ENCODE measurements at places on chromosomes 5 and 9. TPM values are rescaled to one million over a fixed set of nuclear protein-coding genes. Genes with fewer than 3 reads are reported as not detected.
A peak's percentile ranks its signal among the peaks of the same experiment; 100 is the strongest.

DNA sequence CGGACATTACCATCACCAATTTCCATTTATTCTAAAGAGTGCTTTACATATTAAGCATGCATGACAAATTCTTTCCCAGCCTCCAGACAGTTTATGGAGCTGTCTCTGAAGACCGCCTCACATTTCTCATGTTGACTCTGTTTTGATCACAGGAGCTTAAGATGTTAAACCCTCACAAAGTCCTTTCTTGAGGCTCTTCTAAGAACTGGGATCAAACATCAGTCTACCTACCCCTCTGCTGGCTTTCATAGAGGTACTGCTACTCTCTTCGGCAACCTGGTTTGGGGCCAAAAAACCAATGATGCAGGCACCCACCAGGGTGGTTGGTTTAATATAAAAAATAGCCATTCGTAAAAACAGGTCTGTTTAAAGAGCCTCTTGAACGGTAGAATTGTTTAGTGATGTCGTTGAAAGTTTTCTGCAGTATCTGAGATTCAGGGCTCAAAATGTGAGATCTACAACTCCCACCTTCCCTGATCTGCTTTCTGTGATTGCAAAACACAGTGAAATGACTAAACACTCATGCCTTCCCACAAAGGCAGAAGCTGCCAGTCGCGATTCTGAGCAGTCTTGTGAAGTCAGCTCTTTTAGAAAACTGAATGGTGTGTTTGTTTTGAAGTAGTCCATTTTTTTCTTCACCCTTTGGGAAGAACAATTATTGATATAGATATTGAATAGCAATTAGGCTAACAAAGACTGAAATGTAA lies 3.5 kb downstream of the RXFP3 start:
- H3K27me3 ChIP-seq = peaks cover 27% of the 10 kb centered on the region
- H3K27ac ChIP-seq = no peak overlapping the region
- no peak overlapping the region for H3K4me3 ChIP-seq

DNA sequence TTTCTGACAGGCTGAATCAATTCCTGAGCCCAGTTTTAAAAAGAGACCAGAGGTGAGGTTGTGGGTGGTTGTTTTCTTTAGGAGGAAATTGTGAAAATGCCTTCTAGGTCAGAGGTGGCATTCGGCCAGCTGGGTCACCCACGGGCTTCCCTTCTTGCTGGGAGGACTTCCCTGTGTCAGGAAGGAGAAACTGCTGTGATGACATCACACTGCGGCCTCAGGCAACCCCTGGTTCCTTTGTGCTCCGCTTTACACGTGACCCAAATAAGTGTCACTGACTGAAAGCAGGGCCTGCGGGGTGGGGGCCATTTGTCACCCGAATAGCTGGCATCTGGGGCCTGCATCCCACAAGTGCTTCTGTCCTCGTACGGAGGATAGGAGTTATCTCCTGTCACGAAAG lies 39.7 kb downstream of the FABP6 start:
- no peaks in the 10 kb centered on the region for H3K27me3 ChIP-seq
- H3K4me1 ChIP-seq = peaks cover 39% of the 10 kb centered on the region
- H3K27ac ChIP-seq = no peak overlapping the region
- DNase-seq = peak; percentile 94
- H3K4me3 ChIP-seq = no peak overlapping the region

DNA sequence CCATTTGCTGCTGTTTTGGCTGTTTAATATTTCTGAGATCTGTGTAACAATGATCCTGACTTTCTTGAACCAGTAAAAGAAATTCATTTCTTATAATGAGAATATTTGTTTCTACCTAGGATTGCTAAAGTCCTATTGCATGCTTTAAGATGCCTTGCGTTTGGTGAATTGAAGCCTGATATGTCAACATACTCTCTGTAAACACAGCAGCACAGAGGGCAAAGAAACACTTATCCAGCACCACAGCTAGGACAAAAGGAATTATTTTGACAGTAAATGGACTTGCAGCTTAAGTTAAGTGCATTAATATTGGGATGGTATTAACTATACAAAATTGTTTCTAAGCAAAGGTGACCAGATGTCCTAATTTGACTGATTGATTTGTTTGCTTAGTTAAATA lies 2031.2 kb upstream of the CDH6 start:
- no peaks in the 10 kb centered on the region for H3K27me3 ChIP-seq
- no peaks in the 10 kb centered on the region for H3K4me1 ChIP-seq
- no peak for DNase-seq
- no peaks in the 10 kb centered on the region for H3K36me3 ChIP-seq
- H3K4me3 ChIP-seq = no peak overlapping the region
- H3K27ac ChIP-seq = no peak overlapping the region

DNA sequence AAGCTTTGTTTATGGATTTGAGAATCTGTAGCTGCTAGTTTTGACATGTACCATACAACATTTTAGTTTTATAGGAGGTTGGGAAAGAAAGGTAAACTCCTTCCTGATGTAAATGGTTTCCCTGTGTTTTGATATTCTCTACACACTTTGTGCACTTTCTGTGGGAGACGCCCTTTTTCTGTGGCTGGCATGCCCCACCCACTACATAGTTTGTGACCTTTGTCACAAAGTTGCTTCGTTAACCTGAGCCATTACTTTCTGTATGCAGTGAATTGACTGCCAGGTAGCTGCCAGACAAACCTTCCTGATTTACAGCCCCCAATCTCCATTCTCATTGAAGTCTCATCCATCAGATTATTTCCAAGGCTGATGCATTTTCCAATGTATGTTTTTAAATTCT lies 90.6 kb downstream of the NLN start:
- H3K4me3 ChIP-seq = no peak overlapping the region
- H3K27ac ChIP-seq = no peak overlapping the region

GRCh38 chr9:127991017-127991756 lies 10.4 kb upstream of the EEIG1 start:
- H3K27ac ChIP-seq = no peak overlapping the region
- H3K4me3 ChIP-seq = no peak overlapping the region
- no peaks in the 10 kb centered on the region for H3K27me3 ChIP-seq

FBXO38 gene
- total RNA-seq = 28.1 TPM

- H3K27ac ChIP-seq = no peak overlapping the region
- H3K4me1 ChIP-seq = no peaks in the 10 kb centered on the region
- no peak overlapping the region for H3K4me3 ChIP-seq
- H3K27me3 ChIP-seq = no peaks in the 10 kb centered on the region
- DNase-seq = no peak
Measured at GRCh38 chr5:73928476-73929070, 302.6 kb downstream of the ARHGEF28 start.

DNA sequence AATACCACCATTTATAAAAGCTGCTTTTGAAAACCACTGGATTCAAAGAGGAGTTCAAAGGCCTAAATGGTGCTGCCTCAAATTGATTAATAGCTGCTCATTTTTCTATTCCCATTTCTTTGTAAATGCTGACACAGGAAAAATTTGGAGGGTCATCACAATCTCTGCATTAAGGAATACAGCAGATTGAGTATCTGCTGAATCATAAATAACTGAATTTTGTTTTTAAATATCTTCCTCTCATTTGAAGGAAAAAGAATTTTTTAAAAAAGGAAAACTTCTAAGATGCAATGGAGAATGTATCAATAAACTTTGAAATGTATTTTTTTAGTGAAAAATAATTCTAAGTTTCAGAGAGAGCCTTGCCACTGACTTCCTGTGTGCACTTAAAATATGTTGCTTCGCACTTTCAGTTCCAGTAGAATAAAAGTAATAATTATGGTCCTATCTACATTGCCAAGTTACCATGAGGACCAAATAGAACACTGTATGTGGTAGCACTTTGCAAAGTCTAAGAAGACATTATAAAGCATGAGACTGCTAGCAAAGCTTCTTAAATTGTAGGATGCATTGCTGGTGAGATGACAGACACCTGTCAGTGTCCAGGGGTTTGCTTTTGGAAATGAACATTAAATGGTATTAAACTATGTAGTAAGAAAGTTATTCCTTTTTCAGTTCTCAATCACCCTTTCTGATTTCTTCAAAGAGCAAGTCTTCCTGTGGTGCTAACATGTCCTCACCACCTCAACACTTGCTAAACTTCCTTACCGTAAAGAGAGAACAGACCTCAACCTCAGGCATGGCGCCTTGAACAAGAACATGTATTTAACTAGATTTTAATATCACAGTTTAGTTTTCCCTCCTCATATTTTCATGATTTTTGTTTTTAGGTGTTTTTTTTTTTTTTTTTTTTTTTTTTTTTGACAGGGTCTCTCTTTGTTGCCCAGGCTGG lies 555.1 kb downstream of the EBF1 start:
- H3K4me3 ChIP-seq = no peak overlapping the region
- no peaks in the 10 kb centered on the region for H3K4me1 ChIP-seq
- no peak for DNase-seq
- no peaks in the 10 kb centered on the region for H3K36me3 ChIP-seq

DNA sequence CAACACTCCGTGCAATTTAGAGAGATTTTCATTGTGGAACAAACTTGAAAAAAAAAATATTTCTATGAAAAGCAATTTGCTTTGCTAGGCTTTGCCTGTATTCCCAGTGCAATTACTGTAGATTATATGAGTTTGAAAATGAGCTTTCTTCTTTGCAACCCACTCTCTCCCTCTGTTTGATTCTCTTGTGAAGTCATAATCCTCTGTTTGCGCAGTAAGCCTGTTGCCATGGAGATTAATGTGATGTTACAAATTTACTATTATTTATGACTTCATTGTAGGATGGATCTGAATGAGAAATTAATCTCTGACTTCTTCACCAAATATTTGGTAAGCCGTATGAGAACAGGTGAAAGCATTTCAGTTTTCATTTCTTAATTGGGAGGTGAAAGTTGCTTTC lies 320.3 kb downstream of the SPATA31D1 start:
- no peak overlapping the region for H3K27ac ChIP-seq
- DNase-seq = no peak
- no peak overlapping the region for H3K4me3 ChIP-seq
- no peaks in the 10 kb centered on the region for H3K4me1 ChIP-seq

DNA sequence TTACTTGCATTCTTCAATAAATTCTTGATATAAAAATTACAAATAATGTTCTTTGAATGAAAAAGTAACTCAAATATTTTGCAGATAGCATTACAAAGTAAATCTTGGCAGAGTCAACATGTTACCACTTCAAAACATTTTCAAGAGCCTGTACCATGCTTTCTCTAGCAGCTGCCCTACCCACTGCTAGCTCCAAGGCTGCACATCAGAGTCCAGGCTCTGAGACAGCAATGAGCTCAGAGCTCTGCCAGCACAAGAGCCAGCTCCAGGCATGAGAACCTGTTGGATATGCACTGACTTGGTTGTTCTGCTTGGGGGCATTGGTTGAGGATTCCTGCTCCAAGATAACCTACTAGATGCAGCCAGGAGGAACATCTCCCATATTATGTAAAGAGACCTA lies 211.3 kb upstream of the HAPLN1 start:
- DNase-seq = no peak
- no peaks in the 10 kb centered on the region for H3K27me3 ChIP-seq
- H3K4me1 ChIP-seq = peaks cover 1% of the 10 kb centered on the region
- no peak overlapping the region for H3K4me3 ChIP-seq
- no peaks in the 10 kb centered on the region for H3K36me3 ChIP-seq

GRCh38 chr5:65753189-65753588 lies 31.2 kb downstream of the NLN start:
- no peaks in the 10 kb centered on the region for H3K4me1 ChIP-seq
- no peaks in the 10 kb centered on the region for H3K36me3 ChIP-seq
- no peaks in the 10 kb centered on the region for H3K27me3 ChIP-seq

MLANA gene
- not detected for total RNA-seq

NUTM2G gene
- not detected for total RNA-seq

DNA sequence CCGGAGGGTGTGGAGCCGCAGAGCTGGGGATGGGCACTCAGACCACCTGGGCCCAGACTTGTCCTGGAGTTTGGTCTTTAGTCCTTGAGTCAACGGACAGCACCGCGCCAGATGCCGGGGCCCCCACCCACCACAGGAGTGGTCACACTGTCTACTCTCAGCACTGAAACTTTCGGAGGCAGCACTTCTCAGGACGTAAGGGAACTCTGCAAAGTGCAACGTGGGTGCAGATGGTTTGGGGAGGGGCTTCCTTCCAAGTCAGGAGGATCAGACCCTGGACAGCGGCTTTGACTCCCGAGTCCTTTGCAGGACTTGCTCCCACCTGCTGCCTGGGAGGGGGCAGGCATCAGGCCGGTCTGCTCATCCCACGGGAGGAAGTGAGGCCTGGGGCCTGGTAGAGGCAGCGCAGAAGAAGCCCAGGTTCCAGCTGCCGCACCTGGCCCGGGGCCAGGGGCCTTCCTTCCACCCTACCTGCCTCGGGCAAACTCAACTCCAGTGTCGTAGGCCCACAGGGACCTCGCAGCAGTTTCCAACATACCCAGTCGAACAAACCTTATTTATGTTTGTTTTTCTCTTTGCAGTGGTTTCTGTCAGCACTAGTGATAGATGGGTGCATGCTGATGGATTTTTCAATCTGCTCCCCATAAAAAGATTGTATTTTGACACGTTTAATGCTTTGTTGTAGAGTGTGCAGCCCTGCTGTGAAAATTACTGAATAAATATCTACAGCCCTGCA lies 149.8 kb upstream of the PPP1R26 start:
- no peaks in the 10 kb centered on the region for H3K4me1 ChIP-seq
- H3K27ac ChIP-seq = no peak overlapping the region
- H3K36me3 ChIP-seq = no peaks in the 10 kb centered on the region
- no peak for DNase-seq
- no peaks in the 10 kb centered on the region for H3K27me3 ChIP-seq
- H3K4me3 ChIP-seq = no peak overlapping the region

UBAP1 gene
- total RNA-seq = 28.6 TPM

SLC25A2 gene
- not detected for total RNA-seq

DNA sequence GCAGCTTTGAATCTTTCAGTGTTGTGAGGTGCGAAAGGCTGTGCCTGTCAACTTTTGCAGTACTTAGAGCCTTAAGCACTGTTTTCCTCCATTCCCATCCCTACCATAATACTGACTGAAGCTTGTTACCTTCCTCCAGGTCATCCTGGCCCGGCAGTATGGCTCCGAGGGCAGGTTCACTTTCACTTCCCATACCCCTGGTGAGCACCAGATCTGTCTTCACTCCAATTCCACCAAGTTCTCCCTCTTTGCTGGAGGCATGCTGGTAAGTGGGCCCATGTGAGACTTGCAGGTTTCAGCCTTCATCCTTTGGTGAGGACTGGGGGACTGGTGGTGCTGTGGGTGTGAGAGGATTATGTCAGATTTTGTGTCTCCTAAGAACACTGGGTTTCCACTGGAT lies 1.5 kb downstream of the TMED9 start:
- peaks cover 21% of the 10 kb centered on the region for H3K27me3 ChIP-seq
- no peak overlapping the region for H3K4me3 ChIP-seq
- H3K36me3 ChIP-seq = peaks cover 16% of the 10 kb centered on the region
- no peak for DNase-seq
- H3K4me1 ChIP-seq = no peaks in the 10 kb centered on the region
- H3K27ac ChIP-seq = no peak overlapping the region

WNT8A gene
- not detected for total RNA-seq

- no peak overlapping the region for H3K27ac ChIP-seq
- H3K4me1 ChIP-seq = no peaks in the 10 kb centered on the region
- no peak overlapping the region for H3K4me3 ChIP-seq
- DNase-seq = no peak
- no peaks in the 10 kb centered on the region for H3K27me3 ChIP-seq
Measured at GRCh38 chr9:84754881-84755280, 85.4 kb downstream of the NTRK2 start.

Measured in cardiac muscle cell (in vitro differentiated cells and primary cell).